Endothelial cell (in vitro differentiated cells): ENCODE measurements at places on chromosomes 5 and 9.

DNA sequence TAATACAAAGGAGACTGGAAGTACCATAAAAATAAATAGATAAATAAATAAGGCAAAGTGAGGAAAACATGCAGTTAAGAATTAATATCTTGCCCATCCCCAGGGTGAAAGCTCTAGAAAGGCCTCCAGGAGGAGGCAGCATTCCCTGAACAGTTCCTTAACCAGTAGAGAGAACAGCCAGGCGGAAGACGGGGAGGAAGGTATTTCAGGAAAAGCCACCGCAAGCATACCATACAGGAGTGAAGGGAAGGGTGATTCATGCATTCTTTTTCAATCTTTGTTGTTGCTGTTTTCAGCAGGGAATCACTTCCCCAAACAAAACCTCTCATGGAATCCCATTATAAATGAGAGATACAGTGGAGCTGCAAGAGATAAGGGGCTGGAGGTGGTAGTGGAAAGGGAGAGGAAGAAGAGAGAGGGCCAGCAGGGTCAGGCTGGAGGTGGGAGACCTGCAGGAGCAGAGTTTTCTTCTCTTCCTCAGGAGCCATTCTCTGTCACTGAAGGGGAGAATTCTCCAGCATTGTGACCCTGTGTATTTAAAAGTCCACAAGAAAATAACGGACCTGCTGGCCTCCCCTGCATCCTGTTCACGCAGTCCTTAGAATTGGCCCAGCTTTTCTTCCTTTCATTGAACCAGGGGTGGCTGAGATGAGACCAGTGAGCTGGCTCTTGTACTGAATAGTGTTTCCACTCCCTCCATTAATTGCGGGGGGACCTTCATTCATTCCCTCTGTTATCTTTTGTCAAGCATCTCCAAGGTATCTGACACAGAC is 255.9 kb downstream of the FAM114A2 start:
- peak; percentile 60 for DNase-seq

DNA sequence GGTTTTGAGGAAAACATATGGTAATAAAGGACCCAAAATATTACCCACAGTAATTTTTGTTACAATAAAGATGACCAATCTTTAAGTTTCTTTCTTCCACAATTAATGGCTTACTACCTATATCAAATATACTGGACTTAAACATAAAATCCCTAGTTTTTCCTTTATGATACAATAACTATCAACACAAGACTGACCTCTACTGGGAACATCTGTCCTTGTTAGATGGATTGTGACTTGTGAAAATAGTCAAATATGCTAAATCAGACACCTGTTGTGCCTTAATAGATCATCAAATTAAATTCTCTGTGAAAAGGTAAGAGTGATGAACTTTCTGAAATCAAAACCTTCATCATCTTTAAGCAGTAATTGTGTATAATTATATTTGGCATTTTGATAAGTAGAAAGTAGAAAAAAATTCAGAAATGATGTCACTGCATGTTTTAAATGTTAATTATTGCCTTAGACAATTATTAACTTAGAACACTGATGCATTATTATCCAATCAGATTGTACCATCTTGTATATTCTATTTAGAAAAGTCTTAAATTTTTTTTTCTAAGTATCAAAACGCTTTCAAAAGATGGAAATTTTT is 113.6 kb downstream of the DEPDC1B start:
- DNase-seq: no peak

DNA sequence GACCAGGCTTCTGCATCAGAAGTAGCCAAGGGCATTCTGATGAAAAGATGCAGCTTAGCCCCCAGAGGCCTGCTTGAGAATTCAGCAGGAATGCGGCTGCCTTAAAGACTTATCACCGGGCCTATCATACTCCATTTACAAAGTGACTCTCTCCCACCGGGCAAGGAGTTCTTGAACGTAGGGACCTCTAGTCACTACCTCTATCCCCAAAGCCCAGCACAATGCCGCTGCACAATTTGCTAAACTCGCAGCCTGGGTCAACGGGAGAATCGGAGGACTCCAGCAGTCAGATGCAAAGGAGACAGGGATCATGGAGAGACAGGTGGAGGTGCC is 661 bp downstream of the PDCL start:
- peak; percentile 21 for DNase-seq

- DNase-seq: no peak
Observed at GRCh38 chr9:32854271-32854670, 70.9 kb downstream of the TMEM215 start.

GRCh38 chr5:149679876-149680809 is 50.0 kb upstream of the PPARGC1B start:
- no peak for DNase-seq

DNA sequence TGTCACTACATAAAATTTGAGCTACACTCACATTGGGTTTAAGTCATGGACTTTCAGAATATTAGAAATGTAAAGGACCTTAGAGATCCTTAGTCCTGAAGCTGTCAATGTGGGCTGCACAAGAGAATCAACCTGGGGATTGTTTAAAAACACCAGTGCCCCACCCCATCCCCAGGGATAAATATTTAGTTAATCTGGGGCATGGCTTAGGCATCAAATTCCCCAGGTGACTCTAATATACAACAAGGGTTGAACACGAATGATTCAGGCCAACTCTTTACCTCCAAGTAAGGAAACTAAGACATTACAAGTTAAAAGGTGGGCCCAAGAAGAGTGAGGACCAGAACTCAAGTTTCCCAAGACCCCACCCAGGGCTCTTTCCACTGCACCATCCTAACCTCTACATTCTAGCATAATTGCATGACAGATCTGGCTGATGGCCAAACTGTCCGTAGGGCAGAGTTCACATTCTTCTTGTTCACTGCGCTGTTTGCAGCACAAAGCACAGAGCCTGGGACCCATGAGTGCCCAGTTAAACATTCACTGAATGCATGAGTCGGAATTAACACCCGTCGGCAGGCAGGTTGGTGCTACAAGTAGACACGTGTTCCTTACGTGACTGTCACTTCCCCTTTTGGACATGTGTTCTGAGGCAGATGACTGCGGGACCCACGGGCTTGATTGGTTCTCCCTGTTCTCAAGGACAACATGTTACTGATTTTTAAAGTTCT is 25.2 kb downstream of the CYFIP2 start:
- no peak for DNase-seq

DNA sequence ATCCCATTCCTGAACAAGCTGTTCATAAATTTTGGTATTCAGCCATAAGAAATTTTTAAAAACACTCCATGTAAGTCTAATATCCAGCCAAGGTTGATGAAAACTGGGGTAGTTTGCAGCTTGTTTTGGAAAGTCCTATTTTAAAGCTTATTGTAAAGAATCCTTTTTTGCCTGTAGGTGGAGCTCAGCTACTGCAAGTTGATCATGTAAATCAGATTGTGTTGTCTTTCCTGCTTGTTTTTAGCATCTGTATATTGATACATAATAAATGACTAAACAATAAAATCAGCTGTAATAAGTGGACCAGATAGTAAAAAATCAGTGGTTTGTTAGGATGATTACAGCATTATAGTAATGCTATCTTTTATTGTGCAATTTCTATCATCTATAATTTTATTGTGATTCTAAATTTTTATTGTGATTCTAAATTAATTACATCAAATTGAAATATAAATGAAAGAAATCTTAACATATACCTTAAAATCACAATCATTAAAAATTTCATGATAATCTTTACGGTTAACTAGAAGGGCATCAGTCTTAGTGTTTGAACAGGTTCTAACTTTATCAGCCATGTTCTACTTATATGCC is 42.4 kb downstream of the CWC27 start:
- peak; percentile 6 for DNase-seq

- DNase-seq: no peak
Observed at GRCh38 chr5:109167586-109167985, 242.2 kb downstream of the PJA2 start.

GRCh38 chr9:81826517-81826906 is 101.7 kb upstream of the SPATA31D4 start:
- no peak for DNase-seq
